ENCODE measurements at places on chromosomes 4 and X.

GRCh38 chr4:75036046-75036830 is 103.3 kb downstream of the PARM1 start:
- DNase-seq: no peak

GRCh38 chr4:185780472-185780871 is 31.5 kb downstream of the SORBS2 start:
- no peak for DNase-seq

GRCh38 chr4:26590639-26591038 is 6.8 kb downstream of the TBC1D19 start:
- no peak for DNase-seq

- peak; percentile 88 for DNase-seq
Measured at GRCh38 chr4:129240816-129241215, 144.9 kb downstream of the C4orf33 start.

DNA sequence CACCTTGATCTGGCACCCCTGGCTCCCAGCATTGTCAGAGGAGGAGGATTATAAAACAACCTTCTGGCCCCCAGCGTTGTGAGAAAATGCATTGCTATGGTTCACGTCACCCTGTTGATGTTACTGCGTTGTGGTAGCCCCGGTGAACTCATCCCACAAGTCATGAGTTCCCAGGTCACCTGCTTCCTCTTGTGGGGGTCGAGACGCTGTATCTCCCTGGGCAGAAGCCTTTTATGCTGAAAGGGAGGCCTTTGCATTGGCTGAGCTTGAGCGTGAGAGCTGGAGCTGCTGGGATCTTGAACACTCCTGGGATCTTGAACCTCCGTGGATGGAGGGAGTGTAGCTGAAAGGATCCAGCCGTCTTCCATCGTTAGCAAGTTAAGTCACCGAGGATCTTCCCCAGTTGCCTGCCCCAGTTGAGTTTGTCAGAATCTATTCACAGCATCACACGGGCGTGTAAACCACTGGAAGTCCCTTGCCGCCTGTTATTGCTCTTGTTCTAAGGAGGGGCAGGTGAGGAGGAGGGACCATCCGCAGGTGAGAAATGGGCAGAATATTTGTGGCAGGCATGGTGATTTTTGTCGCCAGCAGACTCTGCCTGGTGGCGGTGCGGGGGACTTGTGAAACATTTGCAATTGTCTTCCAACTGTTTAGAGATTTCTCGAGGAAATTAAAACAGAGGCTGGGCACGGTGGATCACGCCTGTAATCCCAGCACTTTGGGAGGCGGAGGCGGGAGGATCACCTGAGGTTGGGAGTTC is 299.9 kb downstream of the ASMT start:
- DNase-seq: no peak

GRCh38 chr4:71445811-71446210 is 107.0 kb downstream of the SLC4A4 start:
- no peak for DNase-seq

DNA sequence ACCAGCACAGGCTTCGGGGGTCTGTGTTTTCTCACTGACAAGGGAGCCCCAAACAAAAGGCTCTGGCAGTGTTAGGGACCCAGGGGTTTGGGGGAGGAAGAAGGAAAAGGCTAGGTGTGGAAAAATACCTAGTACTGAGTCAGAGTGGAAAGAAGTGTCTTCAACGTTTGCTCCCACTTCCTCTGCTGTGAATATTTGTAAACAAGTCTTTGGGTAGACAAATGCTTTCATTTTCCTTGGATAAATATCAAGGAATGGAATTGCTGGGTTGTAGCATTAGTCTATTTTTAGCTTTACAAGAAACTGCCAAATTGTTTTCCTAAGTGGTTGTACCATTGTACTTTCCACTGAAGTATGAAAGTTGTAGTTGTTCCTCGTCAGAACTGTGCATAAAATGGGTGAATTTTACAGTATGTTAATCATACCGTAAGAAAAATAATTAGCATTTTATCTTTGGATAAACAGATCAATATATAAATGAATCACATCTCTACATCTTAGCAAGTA is 17.4 kb downstream of the COL4A5 start:
- no peak for DNase-seq

DNA sequence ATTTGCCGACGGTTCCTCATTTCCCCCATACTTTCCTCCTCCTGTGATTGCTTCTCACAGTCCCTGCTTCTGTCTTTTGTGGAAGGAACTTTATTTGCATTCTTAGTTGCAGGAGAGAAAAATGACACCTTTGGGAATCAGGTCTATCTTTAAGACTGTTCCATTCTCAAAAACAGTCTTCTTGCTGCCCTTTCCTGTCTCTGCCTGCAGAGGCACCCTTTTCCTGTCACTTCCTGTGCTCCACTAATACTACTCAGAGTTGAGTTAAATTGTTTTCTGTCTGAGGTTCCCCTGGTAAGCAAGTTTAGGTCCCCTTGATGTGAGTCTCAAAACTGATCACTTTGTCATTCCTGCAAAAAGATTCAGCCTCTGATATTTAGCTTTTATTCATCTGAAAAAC is 208.8 kb upstream of the CLNK start:
- no peak for DNase-seq
